Stimulated activated CD4-positive, alpha-beta T cell treated with anti-CD3 and anti-CD28 coated beads, Interleukin-2, amount 100 ng/mL, for 24 hours (primary cell): ENCODE measurements at places on chromosomes 5 and 9.

DNA sequence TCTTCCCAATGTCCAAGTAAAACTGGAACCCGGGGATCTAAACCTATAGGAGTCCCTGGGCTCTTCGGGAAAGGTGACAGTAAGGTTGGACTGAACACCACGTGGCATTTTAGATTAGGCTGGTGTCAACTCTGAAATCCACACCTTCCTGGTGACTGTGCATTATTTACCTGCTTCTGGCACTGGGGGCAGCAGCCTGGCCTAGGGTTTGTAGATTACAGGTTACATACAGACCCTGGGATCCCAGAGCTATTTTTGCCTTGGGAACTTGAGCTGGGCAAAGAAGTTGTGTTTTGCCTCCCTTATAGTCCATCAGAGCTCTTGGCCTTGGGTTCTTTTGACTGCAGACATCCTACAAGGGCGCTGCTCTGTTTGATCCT lies 173.2 kb downstream of the DAB2IP start:
- DNase-seq: no peak

- DNase-seq: no peak
Observed at GRCh38 chr5:103375350-103375749, 116.8 kb downstream of the MACIR start.

GRCh38 chr5:14896131-14896530 lies 24.6 kb upstream of the ANKH start:
- DNase-seq: no peak

DNA sequence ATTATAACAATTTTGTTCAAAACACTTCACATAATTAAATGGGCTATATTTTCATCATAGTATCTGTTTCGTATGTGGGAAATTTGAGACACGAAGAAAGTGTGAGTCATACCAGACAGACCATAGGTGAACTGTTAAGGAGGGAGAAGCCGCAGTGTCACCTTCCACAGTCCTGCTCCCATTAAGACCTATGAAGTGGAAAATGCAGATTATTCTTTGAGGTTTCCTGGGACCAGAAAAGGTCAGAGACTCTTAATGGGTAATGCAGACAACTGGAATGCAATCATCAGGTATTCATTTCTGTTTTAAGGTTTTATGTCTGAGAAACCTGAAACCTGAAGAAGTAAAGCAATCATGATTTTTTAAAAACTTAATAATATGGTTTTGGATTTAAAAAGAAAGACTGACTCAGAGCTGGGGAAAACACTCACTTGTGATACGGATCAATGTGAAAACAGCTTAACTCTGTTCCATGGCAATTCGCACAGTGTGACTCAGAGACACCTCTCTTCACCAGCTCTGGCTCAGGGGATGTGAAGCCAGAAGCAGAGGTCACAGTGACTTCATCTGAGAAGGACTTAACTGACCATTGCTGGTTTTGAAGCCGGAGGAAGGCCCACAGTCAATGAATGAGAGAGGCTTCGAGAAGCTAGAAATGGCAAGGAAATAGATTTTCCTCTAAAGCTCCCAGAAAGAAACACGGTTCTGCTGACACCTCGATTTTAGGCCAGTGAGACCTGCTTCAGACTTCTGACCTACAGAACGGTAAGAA lies 17.2 kb upstream of the GCNT1 start:
- peak; percentile 53 for DNase-seq

- no peak for DNase-seq
Observed at GRCh38 chr5:150302301-150303069, at the start of gene ARSI. Gene ARSI (minus strand): TSS chr5:150302905. CDS start chr5:150302373, 532 bp downstream.

DNA sequence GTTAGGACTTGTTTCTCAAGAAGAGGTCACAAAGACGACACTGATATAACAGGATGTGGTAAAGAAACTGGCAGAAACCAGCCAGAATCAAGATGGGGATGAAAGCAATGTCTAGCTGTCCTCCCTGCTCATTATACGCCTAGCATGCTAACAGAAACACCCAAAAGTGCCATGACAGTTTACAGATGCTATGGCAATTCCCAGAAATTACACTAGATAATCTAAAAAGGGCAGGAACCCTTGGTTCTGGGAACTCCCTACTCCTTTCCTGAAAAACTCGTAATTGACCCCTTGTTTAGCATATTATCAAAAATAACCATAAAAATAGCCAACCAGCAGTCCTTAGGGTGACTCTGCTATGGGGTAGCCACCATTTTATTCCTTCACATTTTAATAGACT lies 10.9 kb upstream of the MRPS30 start:
- DNase-seq: no peak

DNA sequence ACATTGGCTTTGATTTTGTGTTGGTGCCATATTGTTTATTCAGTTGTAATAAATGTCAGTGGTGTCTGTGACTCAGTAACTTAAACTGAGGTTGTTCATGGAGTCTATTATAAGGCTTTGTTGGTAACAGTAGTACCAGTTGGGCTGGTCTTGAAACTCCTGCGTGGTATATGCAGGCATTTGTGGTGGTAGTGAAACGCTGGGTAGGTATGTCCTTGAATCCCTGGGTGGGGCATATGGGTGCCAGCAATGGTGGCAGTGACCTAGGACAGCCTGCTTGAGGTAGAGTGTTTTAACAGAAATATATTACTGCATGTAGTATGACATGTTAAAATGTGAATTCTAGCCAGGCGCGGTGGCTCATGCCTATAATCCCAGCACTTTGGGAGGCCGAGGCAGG lies 1058.5 kb upstream of the SEMA6A start:
- DNase-seq: no peak
